ENCODE measurements at places on chromosomes 5 and 9.

DNA sequence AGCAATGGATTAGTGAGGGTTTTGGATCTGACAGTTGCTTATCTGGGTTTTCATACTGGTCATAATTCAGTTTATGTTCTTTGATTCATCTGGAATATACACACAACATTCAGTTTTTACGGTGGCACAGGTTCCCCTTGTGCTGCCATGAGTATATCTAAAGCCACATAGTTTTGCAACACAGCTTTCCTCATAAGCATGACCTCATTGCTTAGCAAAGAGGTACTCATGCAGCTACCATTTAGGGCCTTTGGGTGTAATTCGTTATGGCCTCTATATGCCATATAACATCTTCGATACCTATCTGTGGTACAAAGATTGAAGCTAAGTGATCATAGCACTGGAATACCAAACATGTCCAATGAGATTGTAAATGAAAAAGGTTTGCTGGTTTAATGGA, 2.9 kb upstream of the RBM22 start:
- DNase-seq = no peak

DNA sequence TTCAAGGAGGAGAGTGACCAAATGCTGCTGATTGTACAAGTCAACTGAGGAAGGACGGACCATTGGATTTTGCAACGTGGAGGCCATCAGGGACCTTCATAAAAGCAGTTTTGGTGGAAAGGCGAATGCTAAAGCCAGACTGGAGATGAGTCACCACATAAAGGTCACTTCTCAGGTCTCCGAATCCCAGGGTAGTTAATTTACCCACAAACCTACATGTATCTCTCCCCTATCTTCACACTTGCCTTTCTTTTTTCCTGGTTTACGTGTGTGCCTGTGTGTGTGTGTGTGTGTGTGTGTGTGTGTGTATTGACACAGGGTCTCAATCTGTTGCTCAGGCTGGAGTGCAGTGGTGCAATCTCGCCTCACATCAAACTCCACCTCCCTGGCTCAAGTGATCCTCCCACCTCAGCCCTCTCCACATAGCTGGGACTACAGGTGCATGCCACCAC, 4.6 kb upstream of the CTNNA1 start:
- no peak for DNase-seq

GRCh38 chr5:77893225-77893860, 117.2 kb upstream of the TBCA start:
- DNase-seq = no peak

- DNase-seq = no peak
Observed at GRCh38 chr5:143113461-143113860, 290.0 kb downstream of the NR3C1 start.

GRCh38 chr5:123007754-123008153, 28.8 kb downstream of the PPIC start:
- no peak for DNase-seq

DNA sequence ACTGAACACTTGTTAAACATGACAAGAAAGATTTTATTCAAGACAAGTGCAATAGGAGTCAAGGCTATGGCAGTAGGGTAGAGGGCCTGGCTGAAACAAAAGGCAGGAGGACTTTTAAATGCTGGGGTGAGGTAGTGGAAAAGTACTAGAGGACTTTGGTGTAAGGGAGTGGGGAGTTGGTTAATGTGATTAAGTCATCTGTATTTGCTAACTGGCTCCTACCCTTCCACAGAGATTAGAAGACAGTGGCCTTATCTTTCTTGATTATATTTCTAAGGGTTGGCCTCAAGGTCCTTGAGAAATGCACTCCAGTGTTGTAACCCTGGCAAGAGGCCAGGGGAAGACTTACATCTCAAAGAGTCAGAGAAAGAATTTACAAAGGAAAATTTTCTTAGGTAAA, 160.2 kb upstream of the FTMT start:
- DNase-seq = no peak

- DNase-seq = no peak
Observed at GRCh38 chr9:71733176-71733575, 35.1 kb downstream of the CEMIP2 start.

GRCh38 chr9:21381448-21382339, 3.5 kb downstream of the IFNA2 start:
- no peak for DNase-seq

GRCh38 chr5:126814721-126815404, 37.9 kb downstream of the LMNB1 start:
- no peak for DNase-seq

DNA sequence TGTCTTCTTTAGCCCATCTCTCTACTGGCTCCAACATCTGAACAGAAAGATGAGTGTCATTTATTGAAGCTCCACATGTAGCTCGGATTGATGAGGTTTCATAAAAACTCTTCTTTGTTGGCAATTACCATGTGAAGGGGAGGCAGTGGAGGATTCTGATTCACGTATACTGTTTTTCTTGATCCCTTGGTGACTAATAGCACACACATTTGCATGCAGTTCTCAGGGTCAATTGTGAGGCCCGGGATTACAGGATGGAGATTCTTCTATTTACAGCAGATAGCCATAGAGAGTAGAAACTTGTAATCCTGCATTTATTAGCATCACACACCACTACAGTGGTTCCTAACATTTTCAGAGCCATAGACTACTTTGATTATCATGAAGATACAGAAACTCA, 133.2 kb upstream of the MARCHF11 start:
- no peak for DNase-seq

DNA sequence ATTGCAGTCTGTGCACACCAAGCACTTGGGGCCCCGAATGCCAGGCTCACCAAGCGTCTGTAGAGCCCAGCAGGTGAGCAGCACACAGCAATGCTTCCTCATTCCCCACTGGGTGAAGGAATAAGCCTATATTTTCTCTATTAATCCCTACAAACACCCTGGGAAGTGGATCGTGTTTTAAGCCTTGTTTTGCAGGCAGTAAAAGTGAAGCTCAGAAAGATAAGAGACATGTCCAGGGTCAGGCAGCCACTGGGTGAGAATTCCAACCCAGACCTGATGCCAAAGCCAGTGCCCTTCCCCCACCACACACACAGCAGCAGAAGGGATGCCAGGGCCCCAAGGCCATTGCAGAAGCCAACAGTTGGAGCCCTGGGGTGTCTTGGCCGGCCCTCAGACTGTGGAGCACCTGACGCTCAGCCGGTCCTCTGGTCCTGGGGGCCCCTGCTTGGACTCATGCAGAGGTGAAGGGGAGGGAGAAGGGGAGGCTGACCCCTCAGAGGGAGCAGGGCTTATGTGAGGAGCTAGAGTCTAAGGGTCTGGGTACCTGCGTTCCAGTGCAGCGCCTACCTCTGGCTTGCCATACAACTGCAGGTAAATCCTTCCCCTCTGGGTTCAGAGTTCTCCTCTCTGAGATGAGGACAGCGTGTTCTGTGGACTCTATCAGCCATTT, 26.3 kb upstream of the SYNPO start:
- DNase-seq = no peak

DNA sequence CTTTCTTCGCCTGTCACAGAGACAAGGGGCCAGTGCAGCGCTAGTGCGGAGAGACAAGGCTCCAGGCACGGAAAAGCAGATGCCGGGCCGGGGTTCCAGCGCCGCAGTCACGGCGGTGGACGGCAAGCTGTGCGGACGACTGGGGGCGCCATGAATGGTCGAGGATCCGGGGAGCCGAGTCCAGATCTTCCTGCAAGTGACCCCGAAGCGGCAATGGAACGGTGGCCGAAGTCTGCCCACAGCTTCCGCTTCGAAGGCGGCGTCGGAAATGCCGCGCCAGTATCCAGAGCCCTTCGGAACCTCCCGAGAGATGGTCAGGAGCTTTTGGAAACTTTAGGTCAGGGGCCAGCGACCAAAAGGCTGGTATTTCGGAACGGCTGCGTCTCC, 601 bp upstream of the FAF2 start:
- DNase-seq = no peak
